Karpas-422 (cell line): ENCODE measurements at places on chromosomes 3 and 15. TPM values are rescaled to one million over a fixed set of nuclear protein-coding genes. Genes with fewer than 3 reads are reported as not detected.
A peak's percentile ranks its signal among the peaks of the same experiment; 100 is the strongest.

- no peak for DNase-seq
- H3K27me3 ChIP-seq = no peaks in the 10 kb centered on the region
- H3K4me3 ChIP-seq = no peak overlapping the region
- H3K4me1 ChIP-seq = peaks cover 13% of the 10 kb centered on the region
- H3K27ac ChIP-seq = no peak overlapping the region
Measured at GRCh38 chr15:49188933-49189332, 18.9 kb downstream of the GALK2 start.

GRCh38 chr3:127809611-127810010, 12.7 kb downstream of the MGLL start:
- H3K4me3 ChIP-seq = no peak overlapping the region
- no peak for DNase-seq
- H3K4me1 ChIP-seq = peaks cover 18% of the 10 kb centered on the region
- peaks cover 80% of the 10 kb centered on the region for H3K36me3 ChIP-seq

DNA sequence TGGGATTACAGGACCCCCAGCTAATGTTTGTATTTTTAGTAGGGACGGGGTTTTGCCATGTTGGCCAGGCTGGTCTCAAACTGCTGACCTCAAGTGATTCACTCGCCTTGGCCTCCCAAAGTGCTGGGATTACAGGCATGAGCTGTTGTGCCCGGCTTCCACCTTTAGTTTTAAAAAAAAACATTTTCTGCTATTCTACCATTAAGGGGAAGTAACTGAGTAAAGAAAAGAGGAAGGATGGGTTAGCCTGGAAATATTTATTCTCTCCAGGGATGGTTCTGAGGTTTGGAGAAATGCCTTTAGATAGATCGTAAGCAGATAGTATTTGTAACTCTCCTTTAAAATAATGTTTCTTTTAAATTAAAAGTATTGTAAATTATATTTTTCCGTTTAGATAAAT, 3.1 kb downstream of the AP4E1 start:
- H3K27me3 ChIP-seq = no peaks in the 10 kb centered on the region
- peak overlapping the region; percentile 45; the same call in 1 of the 2 replicates for H3K4me3 ChIP-seq
- peaks cover 34% of the 10 kb centered on the region for H3K4me1 ChIP-seq
- peak overlapping the region; percentile 71 for H3K27ac ChIP-seq
- H3K36me3 ChIP-seq = peaks cover 25% of the 10 kb centered on the region

DNA sequence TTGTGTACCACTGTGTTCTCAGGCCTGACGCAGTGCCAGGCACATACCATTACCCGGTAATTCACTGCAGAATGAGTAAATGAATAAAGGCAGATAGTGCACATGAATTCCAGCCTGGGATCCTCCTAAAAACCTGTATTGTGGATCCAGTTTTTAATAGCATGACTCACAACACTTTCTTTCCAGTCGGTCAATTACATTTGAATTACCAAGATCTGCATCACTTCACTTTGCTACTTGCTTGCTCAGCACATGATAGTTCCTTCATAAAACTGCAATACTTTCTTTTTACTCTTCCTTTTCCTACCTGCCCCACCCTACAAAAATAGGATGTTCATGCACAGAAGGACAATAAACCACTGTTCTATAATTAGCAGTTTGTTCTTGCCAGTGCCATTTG, 553.8 kb downstream of the MAGI1 start:
- no peak overlapping the region for H3K27ac ChIP-seq
- no peaks in the 10 kb centered on the region for H3K27me3 ChIP-seq
- DNase-seq = no peak
- no peaks in the 10 kb centered on the region for H3K36me3 ChIP-seq
- H3K4me1 ChIP-seq = no peaks in the 10 kb centered on the region

- H3K36me3 ChIP-seq = no peaks in the 10 kb centered on the region
- no peaks in the 10 kb centered on the region; the same call in 1 of the 2 replicates for H3K27me3 ChIP-seq
- DNase-seq = no peak
- H3K4me3 ChIP-seq = no peak overlapping the region
- H3K4me1 ChIP-seq = no peaks in the 10 kb centered on the region
Measured at GRCh38 chr3:138124706-138125355, 7.4 kb downstream of the A4GNT start.

- no peaks in the 10 kb centered on the region for H3K27me3 ChIP-seq
- peak; percentile 34 for DNase-seq
- H3K4me1 ChIP-seq = no peaks in the 10 kb centered on the region
- H3K4me3 ChIP-seq = no peak overlapping the region
Measured at GRCh38 chr15:100560323-100560722, 31.6 kb upstream of the CERS3 start.

DNA sequence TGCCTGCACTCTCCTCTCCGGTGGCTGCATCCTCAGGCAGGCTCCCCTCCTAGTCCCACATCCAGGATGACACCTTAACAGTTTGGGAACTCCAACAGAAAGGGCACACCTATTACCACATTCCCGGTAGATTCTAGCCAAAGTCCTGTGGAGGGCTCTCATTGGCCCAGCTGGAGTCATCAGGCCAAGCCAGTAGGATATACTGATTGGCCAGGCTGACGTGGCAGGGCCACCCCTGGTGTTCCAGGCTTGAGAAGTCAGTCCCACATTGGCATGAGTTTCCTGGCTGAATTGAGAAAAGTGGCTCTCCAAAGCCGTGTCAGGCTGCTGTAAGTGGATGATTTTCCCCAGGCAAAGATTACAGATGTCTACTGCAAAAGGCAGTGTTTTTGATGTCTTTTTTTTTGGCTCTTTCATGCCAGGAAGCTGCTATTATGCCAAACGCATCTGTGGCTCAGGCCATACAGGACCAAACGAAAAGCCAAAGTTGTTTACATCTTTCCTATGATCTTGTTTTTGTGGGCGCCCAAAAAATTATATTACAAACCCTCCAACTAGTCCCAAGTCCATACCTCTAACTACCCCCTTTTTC, 6.6 kb upstream of the BLM start:
- H3K4me3 ChIP-seq = no peak overlapping the region
- no peak for DNase-seq
- 0 out of 2 replicates have a peak, but pooled peaks cover 5% of the 10 kb centered on the region for H3K36me3 ChIP-seq
- peaks cover 14% of the 10 kb centered on the region for H3K4me1 ChIP-seq

DNA sequence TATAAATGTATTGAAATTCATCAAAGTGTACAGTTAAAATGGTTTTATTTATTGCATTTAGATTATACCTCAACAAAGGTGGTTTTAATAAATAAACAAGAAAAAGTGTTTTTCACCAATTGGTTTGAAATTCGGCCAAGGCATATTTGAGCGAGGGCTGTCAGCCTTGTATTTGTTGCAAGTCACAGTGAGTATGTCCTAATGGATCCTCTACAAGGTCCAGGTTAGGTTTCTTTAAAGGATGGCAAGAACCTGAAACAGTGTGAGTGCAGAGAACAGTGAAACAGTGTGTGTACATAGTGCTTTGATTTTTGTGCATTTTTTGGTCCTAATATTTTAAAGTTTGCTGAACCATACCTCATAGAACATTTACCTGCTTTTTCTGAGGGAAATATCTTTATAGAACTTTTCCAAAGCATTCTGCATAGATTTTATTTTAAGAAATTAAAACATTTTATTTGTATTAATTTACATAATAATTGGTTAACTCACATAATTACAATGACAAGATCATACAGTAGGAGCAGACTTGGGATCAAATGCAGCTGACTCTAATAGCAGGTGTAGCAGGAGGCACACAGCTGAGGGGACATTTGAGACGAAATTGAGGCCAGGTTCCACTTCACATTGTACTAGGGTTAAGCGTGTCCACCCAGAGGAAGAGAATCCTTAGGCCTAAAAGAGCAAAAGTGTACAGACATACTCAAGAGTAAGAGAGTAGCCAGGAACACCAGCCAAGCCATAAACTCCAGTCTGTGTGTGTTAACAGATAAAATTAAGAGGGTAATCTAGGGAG, 428.8 kb upstream of the TPRG1 start:
- H3K27me3 ChIP-seq = no peaks in the 10 kb centered on the region
- no peak for DNase-seq
- H3K4me3 ChIP-seq = no peak overlapping the region
- peaks cover 32% of the 10 kb centered on the region for H3K4me1 ChIP-seq

Gene ITIH3
- total RNA-seq = not detected in 2 replicates

Gene CCR3
- total RNA-seq = not detected in 2 replicates

Gene SAMMSON
- total RNA-seq = 0.18 TPM in 1 of 2 replicates, not detected in the other

Gene CIDEC
- total RNA-seq = not detected in 2 replicates

Gene HIGD2B
- 0.51 TPM in 1 of 2 replicates, not detected in the other for total RNA-seq

Gene EFCAB12
- 0.04 TPM in 1 of 2 replicates, not detected in the other for total RNA-seq

Gene CYP1A2
- not detected in 2 replicates for total RNA-seq

Gene SEC62
- total RNA-seq = 36.9 and 39.4 TPM in 2 replicates
